Glutamatergic neuron (in vitro differentiated cells): ENCODE measurements at places on chromosomes 4 and X. TPM values are rescaled to one million over a fixed set of nuclear protein-coding genes. Genes with fewer than 3 reads are reported as not detected.

Gene MTNR1A
- total RNA-seq, result not detected

Gene NDST4
- 5.6 TPM for total RNA-seq

Gene ADH5
- 201 TPM for total RNA-seq

Gene GPR173
- 85.3 TPM for total RNA-seq

Gene CSAG1
- 0.98 TPM for total RNA-seq

Gene DNAJB14
- 35.9 TPM for total RNA-seq
